ENCODE measurements at places on chromosomes 12 and 14.

- no peak for DNase-seq
These were observed 241.6 kb downstream of the EGLN3 start for GRCh38 chr14:33709283-33709682.

DNA sequence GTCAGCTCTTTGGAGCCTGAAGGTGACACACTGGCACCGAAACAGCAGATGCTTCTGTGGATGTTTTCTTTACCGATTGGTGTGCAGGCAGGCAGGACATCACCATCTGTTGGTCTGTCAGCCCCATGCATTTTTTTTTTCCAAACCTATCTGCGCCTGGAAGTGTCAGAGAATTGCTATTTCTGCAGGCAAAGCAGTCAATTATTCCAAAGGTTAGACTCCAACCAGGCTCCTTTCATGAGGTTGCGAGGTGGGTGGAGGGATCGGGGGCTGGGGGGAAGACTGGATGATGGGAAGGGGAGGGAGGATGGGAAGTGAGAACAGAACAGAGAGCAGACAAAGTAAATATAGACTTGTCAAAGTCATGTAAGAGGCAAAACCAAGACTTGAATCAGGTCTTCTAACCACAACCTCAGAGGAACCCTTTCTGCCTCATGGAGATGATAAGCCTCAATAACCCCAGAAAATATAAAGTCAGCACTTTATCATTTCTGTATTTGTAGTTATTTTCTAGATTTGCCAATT is 117.7 kb downstream of the OTOGL start:
- no peak for DNase-seq

DNA sequence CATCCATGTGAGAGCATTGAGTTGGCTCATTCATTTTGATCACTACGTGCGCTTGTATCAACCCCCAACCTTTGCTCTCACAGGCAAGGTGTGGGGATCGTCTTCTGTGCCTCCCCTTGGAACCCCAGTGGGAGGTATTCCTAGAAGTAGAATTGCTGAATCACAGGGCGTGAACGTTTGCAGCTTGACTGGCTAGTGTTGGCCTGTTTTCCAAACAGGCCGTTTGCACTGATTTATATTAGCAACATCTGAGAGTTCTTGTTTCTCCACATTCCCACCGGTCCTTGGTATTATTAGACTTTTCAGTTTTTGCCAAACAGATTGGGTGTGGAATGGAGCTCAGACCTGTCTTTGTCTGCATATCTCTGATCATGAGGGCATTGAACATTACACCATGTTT is 288.6 kb upstream of the PWP1 start:
- no peak for DNase-seq

DNA sequence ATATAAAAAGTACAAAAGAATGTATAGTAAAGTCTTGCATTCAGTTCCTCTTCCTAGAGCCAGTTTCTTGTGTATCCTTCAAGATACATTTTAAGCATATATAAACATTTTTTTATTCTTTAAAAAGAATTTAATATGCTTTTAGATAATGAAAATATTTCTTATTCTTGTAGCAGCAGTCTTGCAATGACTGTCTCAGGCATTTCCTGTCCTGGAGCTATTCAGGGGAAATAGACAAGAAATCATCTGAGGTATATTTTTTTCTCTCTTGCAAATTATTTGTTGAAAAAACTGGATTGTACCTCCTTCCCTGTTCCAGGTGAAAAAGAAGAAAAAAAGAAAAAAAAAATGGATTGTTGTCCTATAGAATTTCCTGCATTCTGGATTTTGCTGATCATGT is 17.0 kb upstream of the ERBB3 start:
- DNase-seq, result no peak
